ENCODE measurements at places on chromosomes 4 and X.

DNA sequence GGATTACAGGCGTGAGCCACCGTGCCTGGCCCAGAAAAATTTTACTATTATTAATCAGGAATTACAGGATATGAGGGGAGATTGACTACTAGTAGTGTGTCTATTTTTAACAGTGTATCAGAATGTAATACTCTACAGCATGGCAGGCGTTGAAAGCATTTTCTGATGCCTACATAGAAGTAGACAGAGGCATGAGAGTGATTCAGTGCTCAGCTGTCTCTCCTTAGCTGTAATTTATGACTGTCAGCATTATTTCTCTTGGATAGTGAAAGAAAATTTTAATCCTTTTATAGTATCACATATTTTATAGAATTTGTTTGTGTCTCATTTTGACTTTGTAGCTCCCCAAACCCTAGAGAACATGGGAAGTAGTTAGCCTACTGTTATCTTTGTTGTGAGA, 20.7 kb downstream of the ARHGAP24 start:
- DNase-seq, result no peak

DNA sequence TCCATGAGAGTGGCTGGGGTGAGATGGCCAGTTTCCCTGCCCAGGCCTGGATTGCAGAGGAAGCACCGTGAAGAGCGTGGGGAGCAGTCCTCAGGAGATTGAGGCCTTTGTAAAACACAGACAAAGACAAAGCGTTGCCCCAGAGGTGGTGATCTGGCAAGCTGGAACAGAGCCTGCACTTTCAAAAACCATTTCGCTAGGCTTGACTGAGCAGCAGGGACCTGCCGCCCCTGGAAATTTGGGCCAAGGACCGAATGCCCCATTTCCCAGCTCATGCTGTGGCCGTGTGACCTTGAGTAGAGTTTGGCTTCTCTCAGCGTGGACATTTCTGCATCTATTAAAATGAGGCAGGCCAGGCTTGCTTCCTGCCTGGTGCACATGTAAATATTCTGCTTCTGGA, 381.4 kb downstream of the BCOR start:
- DNase-seq, result no peak

GRCh38 chr4:23763559-23763958, 126.3 kb downstream of the PPARGC1A start:
- no peak for DNase-seq

DNA sequence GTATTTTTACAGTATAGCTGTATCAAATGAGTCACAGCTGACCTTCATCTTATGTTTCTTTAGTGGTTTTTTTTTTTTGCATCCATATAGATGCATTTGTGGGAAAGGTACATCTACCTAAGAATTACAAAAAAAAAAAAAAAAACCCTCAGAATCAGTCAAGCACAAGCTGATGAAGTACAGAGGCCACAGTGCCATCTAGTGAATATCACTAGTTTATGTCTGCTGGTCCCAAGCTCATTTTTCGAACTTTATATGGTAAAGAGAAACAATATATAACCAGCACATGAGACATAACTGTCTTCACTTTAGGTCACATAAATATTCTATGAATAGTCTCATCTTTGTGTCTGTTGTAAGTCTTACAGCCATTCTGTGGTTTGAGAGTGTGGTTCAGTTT, 220.1 kb downstream of the DLG3 start:
- DNase-seq, result peak; percentile 13

DNA sequence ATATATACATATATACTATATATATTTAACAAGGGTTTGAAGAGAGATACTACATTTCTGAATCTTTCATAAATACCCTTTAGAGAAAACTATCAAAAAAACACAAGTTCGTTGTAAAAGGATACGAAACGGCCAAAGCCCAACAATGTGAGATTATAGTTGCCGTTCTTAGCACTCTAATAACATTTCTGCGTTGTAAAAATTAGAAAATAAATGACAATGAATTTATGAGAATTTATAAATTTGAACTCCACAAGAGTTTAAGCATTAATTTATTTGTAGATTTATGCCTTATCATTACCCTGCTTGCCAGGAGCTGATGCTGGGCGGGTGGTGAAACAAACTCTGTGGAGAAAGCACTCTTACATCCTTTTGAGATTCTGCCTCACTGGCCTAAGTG, 1.1 kb downstream of the WDR17 start:
- DNase-seq, result no peak

GRCh38 chrX:3442691-3443090, 96.2 kb upstream of the MXRA5 start:
- DNase-seq, result no peak

GRCh38 chrX:44282753-44283152, 60.7 kb downstream of the EFHC2 start:
- DNase-seq, result no peak

DNA sequence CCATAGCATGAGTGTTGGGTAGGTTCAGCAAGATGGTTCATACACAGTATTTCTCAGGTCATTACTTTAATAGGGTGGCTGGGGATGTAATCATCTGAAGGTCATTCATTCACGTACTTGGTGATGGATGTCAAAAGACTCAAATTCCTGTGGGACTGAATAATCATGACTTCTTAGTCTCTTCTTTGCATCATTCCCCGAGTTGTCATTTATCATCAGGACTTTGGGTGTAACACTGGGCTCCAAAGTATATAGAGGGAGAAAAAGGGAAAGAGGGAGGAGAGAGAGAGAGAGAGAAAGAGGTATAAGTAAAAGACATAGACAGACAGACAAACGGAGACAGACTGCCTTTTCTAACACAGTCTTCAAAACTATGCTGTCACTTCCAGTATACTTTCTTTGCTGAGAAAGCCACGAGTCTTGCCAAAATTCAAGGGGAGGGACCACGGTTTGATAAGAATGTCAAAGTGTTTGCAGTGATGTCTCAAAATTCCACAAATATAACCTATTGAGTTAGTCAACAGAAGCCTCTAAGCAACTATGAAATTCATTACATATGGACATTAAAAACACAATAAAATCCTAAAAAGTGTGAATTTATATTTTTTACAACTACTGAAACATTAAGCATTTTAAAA, 55.9 kb downstream of the UGT2A3 start:
- no peak for DNase-seq

GRCh38 chr4:55304303-55304702, 41.7 kb upstream of the SRD5A3 start:
- DNase-seq, result no peak

DNA sequence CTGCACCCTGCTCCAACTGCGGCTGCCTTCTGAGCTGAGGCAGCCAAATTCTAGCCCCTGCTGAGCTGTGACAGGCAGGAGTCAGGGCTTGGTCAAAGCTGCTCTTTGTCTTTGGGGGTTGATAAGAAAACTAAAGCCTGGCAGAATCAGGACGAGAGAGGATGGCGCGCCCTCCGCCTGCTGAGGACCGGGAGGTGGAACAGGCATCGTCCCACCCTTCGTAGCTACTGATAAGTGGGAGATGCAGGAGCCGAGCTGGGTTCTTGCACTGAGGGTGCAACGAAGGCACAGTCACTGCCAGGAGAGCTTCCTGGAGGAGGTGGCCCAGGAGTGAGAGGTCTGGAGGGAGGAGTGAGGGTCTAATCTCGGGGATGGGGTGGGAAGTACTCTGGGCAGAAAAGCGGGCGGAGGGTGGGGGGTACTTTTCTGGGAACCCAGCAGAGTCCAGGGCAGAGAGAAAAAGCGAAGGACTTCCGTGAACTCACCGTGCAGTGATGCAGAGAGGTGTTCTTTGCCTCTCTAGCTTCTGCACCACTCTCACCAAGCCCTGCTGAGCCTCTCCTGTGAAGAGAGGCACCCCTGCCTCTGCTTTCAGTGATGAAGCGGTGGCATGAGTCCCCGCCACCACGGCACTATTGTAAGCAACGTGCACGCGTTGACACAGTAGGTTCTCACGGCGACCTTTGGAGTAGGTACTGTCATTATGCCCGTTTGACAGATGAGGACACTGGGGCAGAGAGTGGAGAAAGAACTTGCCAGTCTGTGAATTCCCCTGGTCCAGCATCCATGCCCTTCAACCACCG, 107.8 kb downstream of the SORCS2 start:
- no peak for DNase-seq

DNA sequence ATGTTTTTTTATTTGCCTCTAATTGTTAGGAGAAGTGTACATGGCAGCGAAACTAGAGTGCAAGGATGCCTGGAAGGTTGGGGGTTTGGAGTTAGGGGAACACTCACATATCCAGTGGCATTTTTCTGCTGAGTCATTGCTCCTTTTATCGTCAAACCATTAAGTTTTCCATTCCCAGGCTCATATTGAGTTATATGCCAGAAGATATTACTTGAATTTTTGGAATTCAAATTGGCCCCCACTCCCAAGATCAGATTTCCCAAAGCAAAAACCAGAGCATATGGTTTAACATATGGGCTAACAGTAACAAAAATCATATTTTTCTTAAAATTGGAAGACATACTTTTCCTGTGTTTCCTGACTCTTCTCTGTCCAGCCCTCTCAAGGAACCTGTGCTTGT, 152.7 kb downstream of the FSTL5 start:
- DNase-seq, result no peak

GRCh38 chrX:26411045-26411444, 195.1 kb downstream of the MAGEB5 start:
- no peak for DNase-seq

Data from amniotic stem cell (primary cell).